ENCODE measurements at places on chromosomes 5 and 9.

DNA sequence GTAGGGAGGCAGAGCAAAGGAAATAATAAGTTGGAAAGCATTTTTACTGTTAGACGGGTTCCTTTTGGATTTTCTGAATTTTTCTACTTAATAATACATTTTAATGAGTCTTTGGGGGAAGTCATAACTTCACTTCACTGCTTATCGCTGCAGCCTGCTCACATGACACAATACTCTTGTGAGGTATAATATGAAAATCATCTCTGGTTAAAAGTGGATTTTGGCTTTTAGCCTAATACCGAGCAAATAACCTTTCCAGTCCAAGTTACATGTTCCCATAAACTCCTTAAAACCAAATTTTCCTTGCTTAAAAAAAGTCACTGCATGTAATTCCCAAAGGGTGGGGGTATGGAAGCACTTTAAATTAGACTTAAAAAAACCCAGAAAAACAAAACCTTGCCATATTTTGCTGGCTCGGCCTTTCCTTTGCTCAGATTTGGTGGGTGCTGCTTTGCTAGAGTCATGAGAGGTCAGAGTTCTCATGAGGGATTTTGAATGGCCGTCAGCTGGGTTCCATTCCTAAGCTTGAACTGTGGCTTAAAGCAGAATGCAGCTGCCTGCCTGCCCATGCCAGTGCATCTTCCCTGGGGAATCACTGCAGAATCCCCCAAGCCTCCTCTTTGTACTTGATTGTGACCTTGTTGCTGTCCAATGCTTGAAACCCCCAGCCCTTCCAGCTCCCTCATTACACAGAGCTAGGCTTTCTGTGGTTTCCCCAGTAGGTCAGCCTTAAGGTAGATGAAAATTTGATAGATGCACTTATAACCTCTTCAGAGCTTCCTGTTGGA lies 331.8 kb downstream of the KDM4C start:
- no peak for DNase-seq

- DNase-seq: no peak
Observed at GRCh38 chr9:106557996-106558667, 304.8 kb upstream of the ZNF462 start.

- DNase-seq: no peak
Observed at GRCh38 chr5:73764996-73765395, 139.0 kb downstream of the ARHGEF28 start.

DNA sequence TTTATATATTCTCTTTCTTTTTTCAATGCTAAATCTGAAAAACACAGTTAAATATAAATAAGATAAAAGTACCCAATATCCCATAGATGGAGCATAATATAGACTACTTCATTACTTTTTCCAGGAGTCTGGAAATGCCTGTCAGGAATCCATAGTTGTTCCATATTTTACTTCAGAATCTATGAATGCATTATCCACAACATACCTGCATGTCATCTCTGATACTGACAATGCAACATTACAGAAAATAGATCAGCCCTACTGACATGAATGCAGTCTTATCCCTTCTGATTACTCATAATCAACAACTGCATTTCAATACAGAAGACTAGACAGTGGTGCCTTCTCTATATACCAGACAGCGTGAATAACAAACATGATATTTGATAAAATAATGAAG lies 517.6 kb downstream of the PTPRD start:
- DNase-seq: no peak

- DNase-seq: no peak
Observed at GRCh38 chr9:109535365-109535764, 37.3 kb upstream of the PTPN3 start.

DNA sequence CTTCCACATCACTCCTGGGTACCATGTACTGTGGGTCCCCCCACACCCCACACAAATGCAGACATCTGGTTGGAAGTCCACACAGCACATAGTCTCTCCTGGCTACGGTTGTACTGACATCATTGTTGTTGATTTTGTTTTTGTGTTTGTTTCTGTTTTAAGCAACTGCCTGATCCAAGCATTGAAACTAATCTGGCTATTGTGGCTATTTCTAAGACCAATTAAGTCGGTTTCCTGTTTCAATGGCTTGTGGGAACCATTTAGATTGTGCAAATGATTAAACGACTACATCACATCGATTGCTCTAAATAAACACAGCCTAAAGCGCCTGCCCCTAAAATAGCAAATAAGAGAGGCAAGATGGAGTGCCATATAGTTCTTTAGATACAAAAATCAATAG lies 226.8 kb upstream of the IRX4 start:
- DNase-seq: no peak

DNA sequence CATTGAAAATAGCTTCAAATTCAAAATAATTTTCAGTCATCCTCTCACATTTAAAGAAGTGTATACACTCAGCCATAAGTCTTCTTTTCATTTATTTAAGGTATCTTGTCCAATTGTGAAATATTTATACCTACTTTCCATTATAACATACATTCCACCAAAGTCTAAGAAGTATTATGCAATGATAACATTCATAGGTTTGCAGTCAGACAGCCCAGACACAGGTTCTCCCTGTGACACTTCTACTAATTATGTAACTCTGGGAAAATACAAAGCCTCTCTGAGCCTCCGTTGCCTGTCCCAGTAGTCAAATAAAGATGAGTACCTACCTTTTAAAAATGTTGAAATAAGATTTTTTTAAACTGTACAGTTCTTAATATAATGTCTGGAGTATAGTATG lies 320.9 kb upstream of the RPS23 start:
- DNase-seq: no peak

DNA sequence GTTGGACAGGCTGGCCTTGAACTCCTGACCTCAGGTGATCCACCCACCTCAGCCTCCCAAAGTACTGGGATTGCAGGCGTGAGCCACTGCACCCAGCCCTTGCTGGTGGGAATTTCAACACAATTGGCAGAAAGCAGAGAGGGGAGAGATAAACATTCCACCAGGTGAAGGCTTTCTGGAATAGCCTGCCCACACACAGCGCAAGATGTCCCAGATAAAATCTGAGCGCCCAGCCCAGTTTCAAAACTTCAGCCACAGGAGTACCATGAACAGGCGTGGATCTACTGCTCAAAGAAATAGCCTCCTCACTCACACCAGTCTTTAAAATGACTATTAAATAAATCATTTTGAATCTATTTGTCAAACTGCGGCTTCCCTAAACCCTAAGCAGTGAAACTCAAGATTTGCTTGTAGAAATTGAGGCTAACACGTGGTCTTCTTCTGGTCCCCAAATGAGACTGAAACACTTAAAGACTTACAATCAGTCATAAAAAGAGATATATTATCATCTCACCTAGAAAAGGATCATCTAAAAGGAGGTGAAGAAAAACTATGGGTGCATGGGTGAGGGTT lies 34.7 kb downstream of the CAPSL start:
- no peak for DNase-seq

- no peak for DNase-seq
Observed at GRCh38 chr9:4197548-4197947, 102.3 kb downstream of the GLIS3 start.

All from activated CD8-positive, alpha-beta memory T cell treated with anti-CD3 and anti-CD28 coated beads for 4 hours (primary cell).